Fibroblast of villous mesenchyme (primary cell): ENCODE measurements at places on chromosomes 7 and 10. TPM values are rescaled to one million over a fixed set of nuclear protein-coding genes. Genes with fewer than 3 reads are reported as not detected.

- DNase-seq = no peak
These were observed 20.3 kb upstream of the NFKB2 start for GRCh38 chr10:102375250-102375649.

DNA sequence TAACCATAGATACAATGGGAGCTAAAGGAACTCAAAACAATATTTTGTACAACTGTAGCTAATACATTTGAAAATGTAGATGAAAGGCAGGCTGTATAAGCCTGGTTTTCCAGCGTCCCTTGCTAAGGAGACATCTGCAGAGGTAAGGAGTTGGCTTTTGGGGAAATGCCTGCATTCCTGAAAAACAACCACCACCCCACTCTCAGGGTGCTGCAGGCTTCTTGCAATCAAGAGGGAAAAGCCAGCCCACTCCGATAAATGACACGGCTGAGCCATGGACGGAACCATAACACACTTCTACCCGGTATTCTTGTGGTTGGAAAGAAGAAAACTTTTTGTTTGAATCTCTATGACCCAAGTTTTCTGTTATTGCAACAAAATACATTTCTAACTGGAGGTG lies 200.3 kb downstream of the TEX36 start:
- DNase-seq = no peak

The WDFY4 gene
- not detected in 2 replicates for total RNA-seq

DNA sequence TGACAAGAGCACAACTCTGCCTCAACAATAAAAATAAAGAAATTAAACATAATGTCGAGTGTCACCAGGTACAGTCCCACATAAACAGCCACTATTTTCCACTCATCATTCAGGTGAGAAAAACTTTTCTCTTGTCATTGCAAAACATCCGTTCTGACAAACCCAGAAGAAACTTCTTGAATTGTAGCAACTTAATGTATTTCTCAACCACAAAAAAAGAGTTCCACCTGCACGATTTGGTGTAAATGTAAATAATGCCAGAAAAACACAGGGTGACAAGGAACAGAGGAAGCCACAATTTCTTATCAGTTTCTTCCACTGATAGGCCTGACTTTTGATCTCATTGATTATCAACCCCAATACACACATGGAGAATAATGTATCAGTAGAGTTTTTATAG lies 26.8 kb upstream of the INSIG1 start:
- DNase-seq = no peak

- no peak for DNase-seq
These were observed 80.8 kb upstream of the SMIM30 start for GRCh38 chr7:113199136-113199535.

The EPO gene
- not detected in 2 replicates for total RNA-seq

DNA sequence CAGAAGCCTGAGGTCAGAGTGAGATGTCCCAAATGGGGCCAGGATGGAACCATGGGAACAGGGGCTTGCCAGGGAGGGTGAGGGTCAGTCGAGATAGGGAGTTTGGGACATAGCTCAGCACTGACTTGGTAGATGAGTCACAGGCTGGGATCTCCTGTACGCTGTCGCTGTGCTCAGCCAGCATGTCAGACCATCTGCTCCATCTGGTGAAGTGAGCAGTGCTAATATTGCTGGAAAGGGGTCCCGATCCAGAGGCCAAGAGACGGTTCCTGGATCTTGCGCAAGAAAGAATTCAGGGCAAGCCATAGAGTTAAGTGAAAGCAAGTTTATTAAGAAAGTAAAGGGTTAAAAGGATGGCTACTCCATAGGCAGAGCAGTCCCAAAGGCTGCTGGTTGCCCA lies 505.6 kb downstream of the GALNT17 start:
- DNase-seq = peak; percentile 53

The TMEM229A gene
- total RNA-seq = not detected in 2 replicates

GRCh38 chr10:48551861-48552591 lies 52.8 kb downstream of the ARHGAP22 start:
- DNase-seq = peak; percentile 65

DNA sequence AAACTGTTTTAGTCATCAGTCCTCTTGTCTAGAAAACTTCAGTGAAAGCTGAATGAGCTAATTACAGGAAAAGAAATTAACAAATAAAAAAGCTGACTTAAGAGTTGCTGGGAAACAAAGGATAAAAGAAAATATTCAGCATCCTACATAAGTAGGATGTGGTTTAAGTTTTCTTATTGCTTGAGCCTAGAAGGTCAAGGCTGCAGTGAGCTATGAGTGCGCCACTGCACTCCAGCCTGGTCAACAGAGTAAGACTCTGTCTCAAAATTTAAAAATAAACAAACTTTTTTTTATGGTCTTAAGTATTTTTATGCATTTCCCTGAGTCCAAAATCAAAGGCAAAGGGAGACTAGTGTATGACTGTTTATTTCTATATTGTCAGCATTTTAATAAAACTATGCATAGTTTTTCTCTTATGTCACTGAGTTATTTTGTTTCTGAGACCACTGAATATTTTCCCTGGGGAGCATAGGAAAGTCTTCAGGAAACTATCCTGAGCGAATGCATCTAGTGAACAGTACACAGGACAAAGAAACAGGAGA lies 40.0 kb upstream of the LRRN3 start:
- DNase-seq = no peak

The ZNF488 gene
- under 0.01 TPM in 1 of 2 replicates, not detected in the other for total RNA-seq

- DNase-seq = peak; percentile 84
These were observed 18.4 kb downstream of the TSPAN14 start for GRCh38 chr10:80472234-80473095.

GRCh38 chr7:144818511-144818910 lies 17.3 kb downstream of the TPK1 start:
- no peak for DNase-seq

The CTTNBP2 gene
- 1.3 and 3.2 TPM in 2 replicates for total RNA-seq

The CPVL gene
- not detected in 2 replicates for total RNA-seq

The LIMK1 gene
- 44.9 and 50.6 TPM in 2 replicates for total RNA-seq

- peak; percentile 54 for DNase-seq
These were observed at the start of gene SFXN4 for GRCh38 chr10:119165171-119166117. Gene SFXN4, minus strand, starts transcription at chr10:119165714. Its CDS starts 67 bp downstream, at chr10:119165647.

GRCh38 chr10:35390843-35391152 lies 54.5 kb downstream of the CCNY start:
- DNase-seq = no peak

DNA sequence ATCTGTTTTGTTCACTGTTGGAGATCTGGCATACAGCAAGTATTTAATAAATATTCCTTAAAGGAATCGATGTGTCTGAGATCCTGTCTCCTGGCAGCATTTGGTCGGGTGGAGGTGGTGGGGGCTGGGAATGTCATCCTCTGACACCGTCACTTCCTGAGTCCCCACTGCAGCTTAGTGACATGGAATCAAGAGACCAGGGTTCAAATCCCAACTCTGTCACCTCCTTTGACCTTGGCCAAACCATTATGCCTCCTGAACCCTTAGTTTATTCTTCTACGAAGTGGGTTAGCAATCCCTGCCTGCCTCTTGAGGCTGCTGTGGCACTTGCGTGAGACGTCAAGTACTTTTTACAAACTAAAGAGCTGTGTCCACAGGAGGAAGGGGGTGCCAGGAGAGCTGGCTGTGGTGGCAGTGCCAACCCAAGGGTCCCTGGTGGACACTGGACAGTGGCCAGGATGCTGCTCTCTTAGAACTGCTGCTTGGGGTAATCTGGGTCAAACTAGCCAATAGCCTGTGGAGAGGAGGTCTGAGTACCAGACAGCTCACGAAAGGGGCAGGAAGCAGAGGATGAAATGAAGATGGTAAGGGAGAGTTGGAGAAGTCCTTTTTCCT lies 8.0 kb upstream of the ZMIZ1 start:
- no peak for DNase-seq

- peak; percentile 48 for DNase-seq
These were observed 821.5 kb upstream of the IGFBP3 start for GRCh38 chr7:46742601-46743000.

DNA sequence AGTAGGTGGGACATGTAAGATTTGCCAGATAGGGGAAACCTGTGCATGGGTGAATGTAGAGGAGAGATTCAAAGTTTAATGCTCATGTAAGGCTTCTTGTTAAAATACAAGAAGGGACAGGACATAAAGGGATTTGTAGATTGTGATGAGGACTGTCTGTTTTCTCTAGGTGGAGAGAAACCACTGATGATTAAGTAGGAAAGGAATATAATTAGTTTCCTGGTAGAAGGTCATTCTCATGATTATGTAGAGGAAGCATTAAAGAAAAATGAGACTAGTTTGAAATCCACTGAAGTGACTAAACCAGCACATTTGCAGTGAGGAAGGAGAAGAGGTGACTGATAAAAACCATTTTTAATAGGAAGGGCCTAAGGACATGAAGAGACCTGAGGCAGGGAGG lies 19.6 kb upstream of the MACC1 start:
- DNase-seq = no peak

DNA sequence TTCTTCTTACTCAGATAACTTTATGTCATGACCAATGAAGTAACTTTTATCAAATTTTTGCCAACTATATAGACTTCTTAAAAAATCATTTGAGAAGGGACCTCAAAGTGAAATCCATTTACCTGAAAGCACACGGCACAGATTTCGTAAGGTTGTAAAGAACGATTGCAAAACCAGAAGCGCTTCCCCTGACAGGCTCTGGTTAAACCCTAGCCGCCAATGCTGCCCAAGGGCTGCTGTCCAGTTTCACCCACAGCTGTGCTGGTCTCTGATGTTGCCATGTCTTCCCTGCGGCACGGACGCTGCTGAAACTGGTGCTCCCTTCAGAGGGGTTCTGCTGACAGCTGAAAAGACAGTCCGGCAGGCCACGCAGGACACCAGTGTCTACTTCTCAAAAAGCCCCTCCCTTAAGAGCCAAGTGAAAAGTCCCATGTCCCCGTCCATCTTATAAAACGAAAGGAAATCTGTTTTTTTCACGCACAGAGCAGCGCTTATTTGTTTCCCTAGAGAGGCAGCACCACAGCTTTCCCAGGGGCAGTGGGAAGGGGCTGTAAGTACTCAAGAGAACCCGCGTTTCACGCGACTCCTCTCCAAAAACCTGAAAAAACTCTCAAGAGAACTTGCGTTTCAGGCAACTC lies 32.5 kb downstream of the GNA12 start:
- peak; percentile 95 for DNase-seq

DNA sequence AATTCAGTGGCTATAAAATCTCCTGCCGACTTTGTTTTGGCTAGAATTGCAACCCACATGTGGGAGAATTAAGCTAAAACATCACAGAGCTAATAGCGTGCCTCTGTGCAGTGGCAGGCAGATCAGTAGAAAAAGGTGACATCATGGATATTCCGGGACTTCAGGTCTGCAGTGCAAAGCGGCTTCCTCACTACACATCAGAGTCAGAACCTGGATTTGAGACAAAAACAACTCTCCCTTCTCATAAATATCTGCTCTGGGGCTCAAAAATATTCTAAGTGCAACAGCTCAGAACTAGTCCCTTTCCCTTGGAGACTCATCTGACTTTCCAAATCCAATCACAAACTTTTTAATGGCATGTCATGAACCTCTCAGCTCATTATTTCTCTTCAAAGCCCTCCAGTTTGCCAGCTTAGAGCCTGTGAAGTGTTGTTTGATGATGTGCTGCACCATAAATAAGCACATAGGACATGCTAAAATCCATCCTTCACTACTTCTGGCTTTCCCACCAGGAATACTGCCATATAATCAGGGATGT lies 337.1 kb downstream of the RNLS start:
- peak; percentile 80 for DNase-seq

The SPDYE2B gene
- not detected in 2 replicates for total RNA-seq

DNA sequence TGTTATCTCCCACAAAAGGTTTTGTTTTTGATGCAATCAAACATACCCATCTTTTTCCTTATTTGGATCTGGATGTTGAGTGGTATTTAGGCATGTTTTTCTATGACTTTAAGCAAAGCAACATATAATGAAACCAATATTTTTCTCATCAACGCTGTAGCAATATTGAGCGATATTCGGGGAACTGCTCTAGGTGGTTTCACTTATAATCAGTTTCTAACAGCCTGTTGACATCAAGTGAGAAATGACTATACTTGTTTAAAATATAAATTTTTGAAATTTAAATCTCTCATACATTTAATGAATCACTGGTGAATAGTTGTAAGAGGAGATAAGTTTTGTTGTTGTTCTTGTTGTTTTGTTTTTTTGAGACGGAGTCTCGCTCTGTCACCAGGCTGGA lies 52.8 kb upstream of the CCAR1 start:
- DNase-seq = no peak

DNA sequence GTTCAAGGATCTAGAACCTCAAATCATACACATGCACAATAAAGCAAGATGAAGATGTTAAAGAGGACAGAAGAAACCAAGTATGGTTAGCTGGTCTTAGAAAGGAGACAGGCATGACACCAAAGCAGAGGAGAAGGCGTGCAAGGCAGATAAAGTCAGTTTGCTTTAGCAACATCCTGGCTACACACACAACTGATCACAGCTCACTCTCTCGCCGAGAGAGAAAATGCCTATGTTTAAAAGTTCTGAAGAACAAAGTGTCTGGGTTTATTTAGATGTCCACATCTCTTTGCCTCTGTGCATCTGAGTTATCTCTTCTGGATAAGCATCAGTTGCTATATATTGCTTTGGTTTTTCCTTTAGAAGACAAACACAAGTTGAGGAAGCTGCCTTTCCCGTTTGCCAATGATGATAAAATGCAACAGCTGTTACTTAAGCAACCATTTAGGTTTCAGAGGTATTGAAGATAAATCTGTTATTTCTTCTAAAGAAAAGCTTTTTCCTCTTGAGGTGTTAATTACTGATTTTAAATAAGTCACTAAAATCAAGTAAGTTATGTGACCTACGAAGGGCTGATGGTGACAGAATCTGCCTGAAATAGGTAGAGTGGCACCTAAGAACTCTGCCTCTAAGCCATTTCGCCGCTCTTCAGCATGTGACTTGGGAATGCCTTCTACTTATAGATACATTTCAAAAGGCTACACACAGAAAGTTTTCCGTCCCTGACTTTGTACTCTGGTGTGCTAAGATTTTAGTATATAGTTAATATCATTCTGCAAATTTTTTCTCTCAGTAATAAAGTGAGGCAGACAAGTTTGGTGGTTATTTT lies 146.2 kb upstream of the ASAH2 start:
- peak; percentile 81 for DNase-seq

GRCh38 chr10:43117777-43118583 lies 20.3 kb upstream of the CSGALNACT2 start:
- DNase-seq = no peak

DNA sequence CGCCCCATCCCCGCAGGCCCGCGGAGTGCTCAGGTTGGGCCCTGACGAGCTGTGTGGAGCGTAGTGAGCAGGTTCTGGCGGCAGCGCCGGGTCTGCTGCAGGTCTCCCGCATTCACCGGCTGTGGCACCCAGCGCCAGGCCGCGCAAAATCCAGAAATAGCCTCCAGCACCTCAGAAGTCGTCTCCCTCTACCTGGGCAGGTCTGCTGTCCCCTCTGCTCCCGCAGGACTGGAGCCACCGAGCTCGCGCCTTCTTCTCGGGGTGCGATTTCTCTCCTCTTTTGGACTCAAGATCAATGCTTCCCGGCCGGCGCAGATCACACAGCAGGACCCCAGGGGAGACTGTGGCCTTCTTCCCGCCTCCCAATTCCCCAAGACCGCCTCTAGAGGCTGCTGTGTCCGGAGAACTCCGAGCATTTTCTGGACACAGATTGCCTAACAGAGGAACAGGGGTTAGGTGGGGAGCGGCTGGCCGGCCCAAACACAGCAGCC lies 8.4 kb downstream of the TLX1 start:
- DNase-seq = peak; percentile 15

GRCh38 chr10:118370499-118370898 lies 28.4 kb upstream of the FAM204A start:
- DNase-seq = no peak

GRCh38 chr10:12787297-12787696 lies 214.2 kb downstream of the CCDC3 start:
- DNase-seq = no peak

- DNase-seq = peak; percentile 81
These were observed 161.4 kb downstream of the ARID5B start for GRCh38 chr10:62062752-62063512.

The SPDYE2 gene
- total RNA-seq = not detected in 2 replicates
